ENCODE measurements at places on chromosomes 11 and 22.

DNA sequence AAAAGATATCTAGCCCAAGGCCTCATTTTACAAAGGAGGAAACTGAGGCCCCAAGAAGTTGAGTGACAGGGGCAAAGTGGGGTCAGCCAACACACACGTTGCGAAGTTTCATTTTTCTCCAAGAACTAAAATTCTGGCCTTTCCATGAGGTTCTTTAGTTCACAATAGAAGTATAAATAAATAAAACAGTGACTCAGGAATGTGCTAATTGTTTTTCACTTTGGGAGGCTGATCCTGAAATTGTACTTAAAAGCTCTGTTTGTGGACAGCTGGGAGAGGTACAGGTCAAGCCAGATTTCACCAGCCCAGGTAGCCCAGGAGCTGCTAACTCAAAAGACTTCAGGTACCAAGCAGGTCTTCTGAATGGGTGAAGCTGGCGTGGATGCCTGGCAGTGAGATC lies 105.2 kb downstream of the TRAF6 start:
- no peak for DNase-seq

- DNase-seq = no peak
Observed at GRCh38 chr11:43576803-43577521, 103.6 kb upstream of the HSD17B12 start.

- DNase-seq = peak; percentile 68
Observed at GRCh38 chr22:37633089-37633624, 6.3 kb upstream of the SH3BP1 start.

- no peak for DNase-seq
Observed at GRCh38 chr11:111305162-111305802, 6.9 kb downstream of the POU2AF3 start.

DNA sequence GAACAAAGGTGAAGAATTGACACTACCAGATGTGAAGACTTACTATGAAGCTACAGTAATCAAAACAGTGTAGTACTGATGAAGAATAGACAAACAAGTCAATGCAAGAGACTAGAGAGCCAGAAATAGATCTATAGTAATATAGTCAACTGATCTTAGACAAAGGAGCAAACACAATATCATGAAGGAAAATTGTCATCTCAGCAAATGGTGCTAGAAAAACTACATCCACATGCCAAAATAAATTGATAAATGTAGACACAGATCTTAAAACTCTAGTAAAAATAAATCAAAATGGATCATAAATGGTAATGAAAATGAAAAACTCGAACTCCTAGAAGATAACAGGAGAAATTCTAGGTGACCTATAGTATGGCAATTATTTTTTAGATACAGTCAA lies 609.5 kb downstream of the NELL1 start:
- no peak for DNase-seq

DNA sequence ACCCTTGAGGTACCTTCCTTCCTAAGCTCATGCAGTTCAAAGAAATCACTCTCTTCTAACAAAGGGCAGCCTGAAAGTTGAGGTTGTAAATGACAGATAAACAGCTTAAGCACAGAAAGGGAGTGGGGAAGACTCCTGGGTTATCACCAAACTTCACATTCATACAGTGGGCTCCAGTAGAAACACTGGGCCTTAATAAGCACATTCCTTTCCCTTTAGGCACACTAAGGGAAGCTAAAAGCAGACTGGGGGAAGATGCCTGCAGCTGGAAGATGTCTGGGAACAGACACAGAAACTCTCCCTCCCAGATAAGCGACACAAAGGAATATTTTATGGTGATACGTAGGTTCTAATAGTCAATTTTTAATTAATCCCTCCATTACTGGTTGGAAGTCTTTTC lies 350.3 kb upstream of the MPPED2 start:
- no peak for DNase-seq

DNA sequence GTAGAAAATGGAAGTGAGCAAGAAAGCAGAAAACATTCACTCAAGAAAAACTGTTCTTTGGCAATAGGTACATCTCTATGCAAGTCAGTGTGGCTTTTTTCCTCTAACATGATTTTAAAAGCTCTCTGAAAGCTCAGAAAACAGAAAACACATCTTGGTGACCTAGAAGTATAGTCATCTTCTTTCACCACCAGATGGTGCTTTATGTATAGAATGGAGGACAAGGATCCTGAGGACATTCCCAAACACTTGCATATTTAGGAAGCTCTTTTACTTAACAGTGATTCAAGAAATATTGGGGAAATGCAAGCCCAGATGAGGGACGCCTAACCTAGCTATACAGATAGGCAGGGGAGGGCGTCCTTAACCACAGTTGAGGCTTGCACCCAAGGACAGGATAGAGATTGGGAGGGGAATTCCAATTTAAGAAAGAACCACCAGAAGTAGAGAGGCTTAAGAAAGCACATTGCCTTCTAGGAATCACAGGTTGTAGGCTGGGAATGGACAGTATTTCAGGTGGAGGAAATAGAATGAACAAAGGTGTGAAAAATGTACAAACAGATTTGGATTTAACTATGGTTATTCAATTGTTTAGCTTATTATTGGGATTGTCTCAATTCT lies 13.8 kb upstream of the CCDC81 start:
- DNase-seq = no peak

DNA sequence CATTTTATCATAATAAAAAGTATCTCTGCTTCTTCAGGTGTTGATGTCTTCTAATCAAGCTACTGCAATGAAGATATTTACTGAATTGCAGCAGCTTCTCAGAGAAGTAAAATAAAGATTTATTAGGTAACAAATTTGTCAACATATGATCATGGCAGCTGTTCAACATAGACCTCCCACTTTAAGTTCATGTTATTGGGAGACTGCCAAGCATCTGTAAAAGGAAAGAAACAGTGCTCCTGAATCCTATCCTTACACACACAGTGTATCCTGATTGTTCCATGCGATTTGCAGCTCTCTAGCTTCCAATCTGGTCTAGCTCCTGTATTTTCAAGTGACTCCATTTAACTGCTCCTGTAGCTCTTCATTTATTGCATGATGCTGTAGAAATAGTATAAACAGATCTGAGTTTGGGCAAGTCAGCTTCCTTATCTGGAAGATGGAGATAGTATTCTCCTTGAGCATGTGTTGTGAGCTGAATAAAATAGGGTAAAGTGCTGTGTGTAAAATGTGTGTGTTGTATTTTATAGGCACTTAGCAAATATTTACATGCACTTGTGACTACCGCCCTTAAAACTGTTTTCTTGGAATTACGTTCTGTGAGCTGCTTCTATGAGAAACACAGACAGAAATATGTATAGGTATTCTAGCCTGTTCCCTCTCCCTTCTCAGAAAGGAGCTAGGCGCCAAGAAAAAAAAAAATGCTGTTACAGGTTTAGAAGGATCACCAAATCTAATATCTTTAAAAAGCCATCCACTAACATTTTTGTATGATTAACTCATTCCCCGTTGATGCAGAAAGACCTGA lies 290.6 kb downstream of the JRKL start:
- no peak for DNase-seq

DNA sequence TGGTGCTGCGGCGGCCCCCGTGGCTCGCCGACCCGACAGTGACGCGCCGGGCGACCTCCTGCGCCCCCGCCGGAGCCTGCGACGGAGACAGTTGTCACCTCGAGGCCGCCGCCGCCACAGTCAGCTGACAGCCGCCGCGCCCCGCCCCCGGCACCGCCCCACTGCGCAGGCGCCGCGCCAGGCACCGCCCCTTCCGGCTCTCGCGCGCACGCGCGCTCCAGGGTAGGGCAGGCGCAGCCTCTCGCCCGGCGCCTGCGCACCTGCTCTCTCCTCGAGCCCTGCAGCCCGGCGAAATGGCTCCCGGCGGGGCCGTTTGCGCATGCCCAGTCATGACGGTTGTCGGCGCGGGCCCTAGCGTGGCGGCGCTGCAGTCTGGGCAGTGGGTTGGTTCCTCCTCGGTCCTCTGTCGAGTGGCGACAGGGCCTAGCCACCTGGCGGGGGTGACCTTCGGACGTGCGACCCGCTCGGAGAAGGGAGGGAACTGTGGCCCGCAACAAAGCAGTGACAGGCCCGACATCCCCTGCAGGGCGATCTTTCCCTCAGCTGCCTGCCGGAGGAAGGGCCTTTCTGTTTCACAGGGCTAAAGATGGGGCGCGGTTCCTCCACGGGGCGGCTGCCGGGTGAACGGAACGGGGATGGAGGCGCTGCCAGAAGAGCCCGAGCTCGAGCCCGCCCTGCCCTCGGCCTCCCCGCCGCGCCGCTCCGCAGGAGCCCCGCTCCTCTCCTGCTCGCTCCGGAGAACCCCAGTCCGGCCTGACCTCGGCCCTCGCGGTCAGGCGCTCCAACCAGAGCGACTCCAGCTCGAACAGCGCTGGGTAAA lies at the start of gene TOLLIP:
TSS of gene TOLLIP (minus strand) at position 135 of the 820 bp plus-strand sequence. CDS start at position 1, 134 bp downstream.
- DNase-seq = peak; percentile 98

GRCh38 chr22:39221999-39222686 lies 22.6 kb downstream of the PDGFB start:
- DNase-seq = no peak

DNA sequence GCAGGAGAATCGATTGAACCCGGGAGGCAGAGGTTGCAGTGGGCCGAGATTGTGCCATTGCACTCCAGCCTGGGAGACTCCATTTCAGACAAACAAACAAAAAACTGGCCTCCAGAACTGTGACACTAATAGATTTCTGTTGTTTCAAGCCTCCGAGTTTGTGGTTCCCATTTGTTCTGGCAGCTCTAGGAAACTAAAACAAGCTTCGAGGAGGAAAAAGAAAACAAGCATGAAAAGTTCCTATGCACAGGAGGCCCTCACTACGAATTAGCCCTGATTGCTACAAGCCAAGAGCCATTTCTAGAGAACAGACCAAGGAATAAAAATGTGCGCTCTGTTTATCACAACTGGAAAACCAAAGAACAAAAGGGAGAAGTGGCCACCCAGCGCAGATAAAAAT lies 47.8 kb upstream of the SHANK2 start:
- no peak for DNase-seq

- no peak for DNase-seq
Observed at GRCh38 chr11:94791216-94791889, 23.2 kb downstream of the AMOTL1 start.

GRCh38 chr11:35045236-35045820 lies 93.6 kb upstream of the CD44 start:
- DNase-seq = peak; percentile 95

DNA sequence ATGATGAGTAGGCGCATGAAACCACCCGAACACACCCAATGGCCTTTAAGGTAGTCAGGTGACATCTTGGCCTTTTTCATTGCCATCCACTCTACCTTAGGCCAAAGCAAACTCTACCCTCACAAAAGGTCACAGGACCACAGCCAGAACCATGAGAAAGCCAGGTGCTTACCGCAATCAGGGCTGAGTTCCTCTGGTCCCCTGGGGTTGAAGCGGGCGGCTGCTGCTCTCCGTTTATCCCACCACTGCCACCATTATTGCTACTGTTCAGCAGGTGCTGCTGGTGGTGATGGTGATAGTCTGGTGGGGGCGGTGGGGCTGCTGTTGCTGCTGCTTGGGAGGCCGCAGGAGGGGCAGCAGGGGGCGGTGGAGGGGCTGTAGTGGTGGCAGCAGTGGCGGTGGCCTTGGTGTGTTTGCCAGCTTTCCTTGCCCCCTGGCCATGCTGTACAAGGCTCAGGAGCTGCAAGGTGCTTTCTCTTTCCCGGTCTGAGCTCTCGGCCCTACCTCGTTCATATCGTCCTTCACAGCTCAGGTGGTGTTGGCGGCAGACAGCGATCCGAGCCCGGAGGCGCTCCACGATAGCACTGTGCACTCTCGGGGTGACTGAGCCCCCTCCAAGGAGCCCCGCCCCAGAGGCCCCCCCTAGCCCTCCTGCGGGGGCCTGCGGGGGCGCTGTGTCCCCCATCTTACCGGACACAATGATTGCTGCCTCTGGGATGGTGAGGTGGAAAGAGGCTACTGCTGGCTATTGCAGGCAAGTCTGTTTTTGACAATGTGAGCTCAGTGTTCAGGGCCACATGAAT lies 1.6 kb downstream of the MAML2 start:
- peak; percentile 77 for DNase-seq

- DNase-seq = no peak
Observed at GRCh38 chr11:94090401-94090800, 38.2 kb upstream of the PANX1 start.

DNA sequence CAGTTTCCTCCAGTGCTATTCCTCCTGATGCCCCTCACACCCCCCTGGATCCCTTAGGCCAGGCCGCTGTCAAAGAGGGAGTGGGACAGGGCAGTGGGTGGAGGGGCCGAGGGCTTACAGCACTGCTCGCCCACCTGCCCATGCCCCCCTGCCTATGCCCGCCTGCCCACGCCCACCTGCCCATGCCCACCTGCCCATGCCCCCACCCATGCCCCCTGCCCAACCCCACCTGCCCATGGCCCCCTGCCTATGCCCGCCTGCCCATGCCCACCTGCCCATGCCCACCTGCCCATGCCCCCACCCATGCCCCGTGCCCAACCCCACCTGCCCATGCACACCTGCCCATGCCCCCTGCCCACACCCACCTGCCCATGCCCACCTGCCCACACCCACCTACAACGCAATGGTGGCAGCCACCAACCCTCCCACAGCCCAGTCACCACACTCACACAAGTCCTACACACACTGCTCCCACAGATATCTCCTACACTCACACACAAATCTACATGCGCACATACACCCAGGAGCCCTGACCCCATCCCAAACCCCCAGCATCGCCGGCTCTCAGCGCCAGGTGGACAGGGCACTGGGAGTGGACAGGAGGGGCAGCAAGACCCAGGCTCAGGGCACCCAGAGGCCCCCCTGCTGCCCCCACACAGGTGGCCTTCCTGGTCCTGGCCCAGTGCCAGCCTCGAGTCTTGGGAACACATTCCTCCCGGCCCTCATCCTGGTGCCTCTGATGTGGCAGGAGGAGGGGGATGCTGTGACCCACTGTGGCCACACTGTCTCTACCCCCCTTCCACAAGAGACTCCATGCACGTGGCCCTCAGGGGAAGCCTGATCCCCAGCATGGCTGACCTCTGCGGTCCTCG lies 61.8 kb downstream of the CYTH4 start:
- no peak for DNase-seq

- no peak for DNase-seq
Observed at GRCh38 chr11:3121931-3122774, 43.0 kb downstream of the OSBPL5 start.

DNA sequence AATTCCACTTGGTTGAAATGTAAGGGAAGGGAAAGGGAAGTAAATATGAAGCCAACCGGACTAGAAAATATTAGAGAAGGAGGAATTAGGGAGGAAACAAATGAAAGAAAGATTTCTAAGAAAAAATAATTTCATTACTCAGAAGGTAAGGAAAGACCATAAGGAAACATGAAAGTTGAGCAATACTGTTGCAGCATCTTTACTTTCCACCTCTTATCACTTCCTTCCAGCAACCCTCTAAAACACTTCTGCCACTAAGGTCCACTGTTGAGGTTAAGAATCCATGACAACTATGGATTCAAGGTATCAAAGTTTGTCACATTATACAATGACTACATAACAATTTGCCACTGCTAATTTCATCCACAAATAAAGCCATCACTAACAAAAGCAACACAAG lies 308.6 kb downstream of the DLG2 start:
- no peak for DNase-seq
